ENCODE measurements at places on chromosomes 3 and 15. TPM values are rescaled to one million over a fixed set of nuclear protein-coding genes. Genes with fewer than 3 reads are reported as not detected.

The IRAK2 gene
- 3.0 TPM for total RNA-seq

The SLC7A14 gene
- 0.34 TPM for total RNA-seq

The IQCH gene
- 1.9 TPM for total RNA-seq

The LARP6 gene
- total RNA-seq = 83.9 TPM

The NCEH1 gene
- total RNA-seq = 7.7 TPM

The ARL8B gene
- total RNA-seq = 16.6 TPM

The CLDN16 gene
- total RNA-seq = not detected

The ARNT2 gene
- 8.4 TPM for total RNA-seq

The SLC35A5 gene
- 18.7 TPM for total RNA-seq

The SLC6A11 gene
- total RNA-seq = not detected

The XYLB gene
- total RNA-seq = 5.7 TPM

The KCNMB3 gene
- 0.34 TPM for total RNA-seq

The ZNF654 gene
- total RNA-seq = 1.8 TPM

The XCR1 gene
- not detected for total RNA-seq

The PRSS50 gene
- not detected for total RNA-seq

The GRM2 gene
- under 0.01 TPM for total RNA-seq

The GOLGA6D gene
- total RNA-seq = not detected

The SKOR1 gene
- total RNA-seq = not detected

The GRK7 gene
- not detected for total RNA-seq

The DUOX2 gene
- total RNA-seq = not detected

The C3orf49 gene
- not detected for total RNA-seq

The KNG1 gene
- total RNA-seq = not detected

The TMCO5A gene
- not detected for total RNA-seq

The FGD5 gene
- total RNA-seq = under 0.01 TPM

The GOLGA8J gene
- total RNA-seq = not detected

The HPS3 gene
- total RNA-seq = 31.8 TPM

The TJP1 gene
- total RNA-seq = 58.0 TPM

The GHSR gene
- not detected for total RNA-seq

The ALG1L2 gene
- not detected for total RNA-seq

The PHLDB2 gene
- 18.0 TPM for total RNA-seq

The PLSCR4 gene
- total RNA-seq = 4.6 TPM

The MFN1 gene
- 22.4 TPM for total RNA-seq

The SCG3 gene
- not detected for total RNA-seq

The CAMK2N2 gene
- total RNA-seq = not detected

The THPO gene
- not detected for total RNA-seq

The RASGRF1 gene
- 0.50 TPM for total RNA-seq

The CMTM7 gene
- 15.5 TPM for total RNA-seq

Measured in bronchus fibroblast of lung (primary cell).